ENCODE measurements at places on chromosomes 1 and 21.
A peak's percentile ranks its signal among the peaks of the same experiment; 100 is the strongest.

DNA sequence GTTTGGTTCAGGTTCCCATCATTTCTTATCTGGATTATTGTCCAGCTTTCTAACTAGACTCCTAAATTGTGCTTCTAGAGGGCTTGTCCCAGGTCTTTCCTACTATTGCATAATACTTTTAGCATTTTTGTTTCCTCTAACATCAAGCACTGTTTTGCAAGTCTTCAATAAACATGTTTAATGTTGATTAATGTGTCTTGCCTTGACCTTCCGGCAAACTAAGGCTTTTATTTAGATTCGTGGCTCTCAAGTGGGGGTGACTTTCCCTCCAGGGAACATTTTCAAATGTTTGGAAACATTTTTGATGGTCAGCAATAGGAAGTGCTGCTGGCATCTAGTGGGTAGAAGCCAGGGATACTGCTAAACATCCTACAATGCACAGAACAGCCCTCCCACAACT lies 90.7 kb downstream of the RPE65 start:
- no peak for DNase-seq

GRCh38 chr1:201245082-201245481 lies 38.2 kb upstream of the PKP1 start:
- DNase-seq: no peak

- DNase-seq: no peak
Observed at GRCh38 chr1:17181781-17182464, 23.0 kb upstream of the PADI1 start.

- DNase-seq: no peak
Observed at GRCh38 chr1:172613294-172613693, 45.6 kb upstream of the FASLG start.

DNA sequence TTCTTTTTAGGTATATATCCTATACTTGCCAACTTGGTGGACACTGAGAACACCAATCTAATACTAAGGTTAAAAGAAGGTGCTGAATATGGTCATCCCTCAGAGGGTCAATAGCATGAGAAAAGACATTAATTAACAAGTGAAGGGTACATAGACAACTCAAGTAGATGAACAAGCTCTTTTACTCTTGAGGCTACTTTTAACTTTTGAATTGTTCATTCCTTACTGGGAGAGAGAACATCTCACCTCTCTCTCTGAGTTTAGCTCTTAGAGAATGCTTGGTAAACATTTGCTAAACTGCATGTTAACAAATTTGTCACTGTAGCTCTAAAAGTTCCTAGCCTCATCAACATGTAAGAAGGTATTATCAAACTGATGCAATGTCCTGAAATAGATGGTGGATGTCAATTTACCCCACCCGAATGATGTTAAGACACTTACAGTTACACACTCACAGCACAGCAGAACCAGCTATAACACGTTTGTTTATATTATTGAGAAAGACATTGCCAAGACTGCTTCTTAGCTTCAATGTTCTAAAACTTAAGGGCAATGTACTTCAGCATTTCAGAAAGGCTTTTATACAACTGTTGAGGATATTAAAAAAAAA lies 35.9 kb downstream of the HEATR1 start:
- no peak for DNase-seq

GRCh38 chr1:182890927-182891610 lies 51.9 kb downstream of the DHX9 start:
- no peak for DNase-seq

DNA sequence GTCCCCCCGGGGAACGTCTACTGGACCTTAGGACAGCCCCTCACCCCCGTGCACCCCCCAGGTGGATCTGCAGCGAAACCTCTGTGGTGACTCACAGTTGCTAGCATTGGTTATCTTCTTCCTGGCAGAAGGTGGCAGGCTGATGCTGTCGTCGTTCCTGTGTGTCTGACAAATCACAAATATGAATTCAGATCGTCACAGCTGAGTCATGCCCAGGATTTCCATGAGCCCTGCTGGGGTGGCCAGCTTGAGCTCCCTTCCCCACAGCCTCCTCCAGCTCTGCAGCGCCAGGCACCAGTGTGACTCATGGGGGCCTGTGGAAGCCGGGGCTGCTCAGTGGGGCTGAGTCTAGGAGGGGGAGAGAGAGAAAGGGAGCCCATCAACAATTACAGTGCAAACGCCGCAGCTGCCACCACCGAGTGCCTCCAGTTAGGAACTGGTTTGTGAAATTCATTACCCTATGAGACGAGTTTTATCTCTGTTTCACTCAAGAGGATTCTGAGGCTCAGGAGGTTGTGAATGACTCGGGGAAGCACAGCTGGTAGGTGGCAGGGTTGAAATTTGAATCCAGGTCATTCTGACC lies 197.9 kb downstream of the DYRK1A start:
- peak; percentile 79 for DNase-seq

DNA sequence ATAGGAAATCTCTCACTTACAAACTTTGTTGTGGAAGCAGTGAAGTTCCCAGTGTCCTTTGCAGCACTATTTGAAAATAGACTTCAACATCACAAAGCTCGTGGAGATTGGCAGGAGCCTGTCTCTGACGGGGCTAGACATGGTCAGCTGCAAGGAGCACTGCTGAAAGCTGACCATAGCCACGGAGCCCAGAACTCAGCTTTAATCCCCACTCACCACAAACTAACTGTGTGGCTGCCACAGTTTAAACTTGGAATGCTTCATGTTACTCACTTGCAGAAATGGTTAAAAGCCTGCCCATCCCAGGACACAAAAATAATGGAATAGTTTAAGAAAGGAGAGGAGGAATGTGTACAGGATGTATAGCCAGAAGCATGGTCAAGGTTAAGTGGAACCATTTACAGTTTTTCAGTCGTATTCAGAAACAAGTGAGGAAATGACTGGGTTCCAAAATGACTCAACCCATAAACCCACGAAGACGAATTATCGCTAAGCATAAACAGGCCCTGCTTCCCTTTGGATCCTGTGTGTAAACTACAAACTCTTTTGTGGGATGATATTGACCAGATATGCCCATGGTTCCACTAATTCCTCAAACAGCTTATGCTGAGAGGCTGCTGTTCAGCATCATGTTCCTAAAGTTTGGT lies 18.2 kb downstream of the DNALI1 start:
- DNase-seq: no peak

All from putamen (tissue), 1 donor.